Kidney tubule cell (primary cell): ENCODE measurements at places on chromosomes 1 and 21.

- DNase-seq = peak; percentile 38
Measured at GRCh38 chr21:25790122-25790877, 55.5 kb downstream of the GABPA start.

DNA sequence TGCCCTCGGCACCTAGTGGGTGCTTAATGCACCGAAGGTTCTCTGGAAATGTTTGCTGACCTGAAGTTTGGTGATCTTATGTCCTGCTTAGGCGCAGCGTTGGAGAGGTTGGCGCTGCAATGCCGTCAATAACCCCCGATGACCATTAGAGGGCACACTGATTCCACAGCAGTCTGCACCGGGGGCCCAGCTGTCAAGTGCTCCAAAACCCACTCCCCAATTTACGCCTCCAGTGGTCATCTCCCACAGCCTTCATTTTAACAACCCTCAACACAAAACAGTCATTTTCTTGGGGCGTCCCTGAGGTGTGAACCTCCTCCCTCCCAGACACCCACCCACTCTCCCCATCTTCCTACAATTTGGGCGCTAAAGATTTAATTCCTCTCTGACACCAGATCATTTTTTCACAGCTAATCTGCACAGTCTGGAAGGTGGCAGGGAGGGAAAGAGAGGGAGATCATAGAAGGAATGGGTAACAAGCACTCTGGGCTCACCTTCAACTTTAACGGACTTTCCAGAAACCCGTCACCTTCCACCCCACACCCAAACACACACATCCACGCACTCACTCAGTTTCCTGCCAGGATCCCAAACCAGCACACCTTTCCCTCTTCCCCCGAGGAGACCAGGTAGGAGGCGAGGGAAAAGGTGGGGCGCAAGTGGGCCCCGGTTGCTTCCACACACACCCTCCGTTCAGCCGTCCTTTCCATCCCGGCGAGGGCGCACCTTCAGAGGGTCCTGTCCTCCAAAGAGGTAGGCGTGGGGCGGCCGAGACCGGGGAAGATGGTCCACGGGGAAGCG is 570 bp upstream of the NPR1 start:
- peak; percentile 49 for DNase-seq

- no peak for DNase-seq
Measured at GRCh38 chr1:163844459-163844858, 522.7 kb downstream of the NUF2 start.

GRCh38 chr1:65310078-65310587 is 790 bp downstream of the DNAJC6 start:
- no peak for DNase-seq

DNA sequence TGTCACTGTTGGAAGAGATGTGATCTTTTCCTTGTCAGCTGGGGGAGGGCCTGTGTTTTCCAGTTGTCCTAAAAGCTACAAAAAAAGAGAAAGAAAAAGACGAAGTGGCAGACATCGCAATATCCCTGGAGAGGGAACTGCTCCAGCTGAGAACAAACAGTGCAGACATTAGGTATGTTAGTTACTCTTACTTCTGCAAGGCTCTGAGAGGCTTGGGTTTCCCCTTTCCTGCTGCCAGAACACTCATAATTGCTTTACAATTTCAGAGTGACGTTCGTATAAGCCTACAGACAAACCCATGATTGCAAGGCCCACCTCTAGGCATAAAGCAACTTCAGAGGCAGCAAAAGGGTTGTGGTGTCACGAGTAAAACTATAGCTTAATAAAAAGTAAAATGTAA is 31.1 kb downstream of the CD160 start:
- no peak for DNase-seq

- peak; percentile 33 for DNase-seq
Measured at GRCh38 chr1:70382682-70383081, 28.2 kb upstream of the ANKRD13C start.

- no peak for DNase-seq
Measured at GRCh38 chr1:244035358-244035757, 15.7 kb upstream of the ZBTB18 start.

GRCh38 chr1:180498594-180498993 is 3.8 kb downstream of the ACBD6 start:
- peak; percentile 51 for DNase-seq

GRCh38 chr21:32592929-32593502 is 7.7 kb upstream of the TCP10L start:
- DNase-seq = no peak

DNA sequence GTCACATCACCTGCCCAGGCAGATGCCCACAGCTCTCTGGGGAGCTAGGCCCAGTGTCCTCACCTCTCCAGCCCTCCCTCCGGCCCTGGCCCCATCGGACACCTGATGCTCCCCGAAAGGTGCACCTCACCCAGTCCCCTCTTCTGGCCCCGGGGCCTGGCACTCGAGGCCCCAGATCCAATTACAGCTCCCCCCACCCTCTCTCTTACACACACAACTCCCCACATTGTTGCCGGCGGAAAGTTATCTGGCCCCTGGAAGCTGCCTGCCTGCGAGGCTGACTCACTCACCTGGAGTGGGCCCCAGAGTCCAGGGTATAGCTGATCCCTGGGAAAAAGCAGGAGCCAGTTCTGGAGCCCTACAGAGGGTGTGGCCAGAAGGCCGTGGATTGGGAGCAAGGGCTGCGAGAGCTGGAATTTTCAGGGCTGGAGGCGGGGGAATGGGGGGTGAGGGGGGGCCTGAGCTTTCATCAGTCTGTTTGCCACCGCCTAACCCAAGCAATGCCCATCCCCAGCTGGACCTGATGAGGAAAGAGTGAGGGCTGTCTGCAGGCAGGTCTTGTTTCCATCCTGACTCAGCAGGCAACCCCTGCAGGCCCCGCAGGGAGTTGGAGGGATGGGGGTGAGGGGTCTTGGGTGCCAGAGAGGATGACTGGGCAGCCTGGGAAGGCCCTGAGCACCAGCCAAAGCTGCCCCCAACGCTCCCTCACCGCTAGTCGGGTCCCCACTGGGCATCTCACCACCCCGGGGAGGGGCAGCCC is 948 bp downstream of the FBXO2 start:
- DNase-seq = peak; percentile 67

DNA sequence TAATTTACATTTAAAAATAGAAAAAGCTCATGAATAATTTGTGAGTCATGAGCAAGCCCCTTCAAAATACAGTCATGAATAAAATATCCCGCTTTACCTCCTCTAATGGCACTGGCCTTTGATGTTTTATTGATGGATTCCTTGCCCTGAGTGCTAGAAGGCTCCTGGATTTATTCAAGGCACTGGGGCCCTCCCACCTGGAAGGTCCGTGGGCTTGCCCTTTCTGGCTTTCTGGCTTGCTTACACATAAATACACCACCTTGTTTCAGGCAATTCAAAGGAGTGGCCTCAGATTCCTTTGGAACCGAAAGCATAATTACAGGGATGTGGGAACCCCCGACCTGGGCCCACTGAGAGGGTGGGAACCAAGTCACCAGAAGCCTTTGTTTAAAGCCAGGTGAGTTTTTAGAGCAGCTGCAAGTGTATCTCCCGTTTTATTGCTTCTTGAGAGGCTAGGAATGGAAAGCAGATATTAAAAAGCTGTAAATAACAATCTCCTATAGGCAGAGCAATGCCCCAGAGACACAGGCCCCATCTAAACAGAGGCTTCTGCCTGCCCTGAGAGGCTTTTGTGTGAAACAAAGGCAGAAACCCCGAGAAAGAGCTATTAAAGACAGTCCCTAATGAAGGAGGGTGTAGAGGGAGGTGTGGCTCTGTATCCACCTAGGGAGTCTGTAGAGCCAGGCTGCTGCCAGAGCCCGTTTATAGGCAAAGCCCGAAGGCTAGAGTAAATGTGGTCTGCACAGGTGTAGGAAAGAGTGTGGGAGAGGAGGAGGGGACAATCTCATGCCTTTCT is 126.4 kb downstream of the FAM78B start:
- no peak for DNase-seq

- peak; percentile 44 for DNase-seq
Measured at GRCh38 chr1:43994794-43995790, 3.7 kb downstream of the CCDC24 start.

DNA sequence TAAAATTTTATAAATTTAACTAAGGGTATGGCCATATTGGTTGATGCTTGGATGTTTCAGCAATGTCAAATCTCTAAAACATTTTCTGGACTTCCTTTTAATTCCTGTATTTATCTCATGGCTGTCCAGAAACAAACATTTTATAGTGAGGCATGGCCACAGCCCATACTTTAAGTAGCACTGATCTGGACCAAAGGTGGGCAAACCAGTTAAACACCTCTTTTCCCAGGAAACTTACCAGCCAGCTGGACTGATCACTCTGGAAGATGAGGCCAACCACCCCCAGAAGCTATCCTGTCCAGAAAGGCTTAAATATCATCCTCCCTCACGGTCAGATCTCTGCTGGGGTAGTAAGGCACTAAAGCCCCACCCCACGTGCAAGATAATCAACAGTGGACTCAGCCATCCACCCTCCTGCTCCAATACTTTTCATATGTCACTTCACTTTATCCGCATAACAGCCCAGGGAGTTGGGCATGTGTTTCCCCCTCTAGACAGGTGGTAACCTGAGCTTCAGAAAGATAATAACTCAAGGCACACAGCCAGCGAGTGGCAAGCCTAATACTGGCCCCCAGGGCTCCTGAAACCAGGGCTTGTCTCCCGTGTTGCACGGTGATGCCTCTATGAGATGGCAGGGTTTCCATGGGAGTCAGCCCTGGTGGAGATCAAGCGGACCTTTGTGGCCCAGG is 120.5 kb upstream of the NGF start:
- DNase-seq = no peak

- peak; percentile 30 for DNase-seq
Measured at GRCh38 chr1:212930986-212931678, 19.2 kb upstream of the VASH2 start.

DNA sequence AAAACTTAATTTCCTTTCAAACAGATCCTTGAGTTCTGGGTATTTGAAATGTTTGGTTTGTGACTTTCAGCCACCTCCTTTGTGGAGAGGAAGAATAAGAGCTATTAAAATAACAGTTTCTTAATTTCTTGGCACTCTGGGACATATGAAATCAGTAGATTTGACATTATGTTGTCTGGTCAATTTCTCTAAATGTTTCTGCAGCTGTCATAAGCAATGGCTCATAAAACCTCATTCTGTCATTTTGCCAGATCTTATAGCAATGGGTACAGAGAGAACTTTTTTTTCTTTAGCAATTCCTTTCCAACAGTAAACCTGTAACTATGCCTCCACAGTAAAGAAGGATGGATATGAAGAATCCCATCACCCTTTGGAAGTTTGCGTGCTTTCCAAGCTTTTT is 52.6 kb downstream of the LAMC1 start:
- DNase-seq = no peak

DNA sequence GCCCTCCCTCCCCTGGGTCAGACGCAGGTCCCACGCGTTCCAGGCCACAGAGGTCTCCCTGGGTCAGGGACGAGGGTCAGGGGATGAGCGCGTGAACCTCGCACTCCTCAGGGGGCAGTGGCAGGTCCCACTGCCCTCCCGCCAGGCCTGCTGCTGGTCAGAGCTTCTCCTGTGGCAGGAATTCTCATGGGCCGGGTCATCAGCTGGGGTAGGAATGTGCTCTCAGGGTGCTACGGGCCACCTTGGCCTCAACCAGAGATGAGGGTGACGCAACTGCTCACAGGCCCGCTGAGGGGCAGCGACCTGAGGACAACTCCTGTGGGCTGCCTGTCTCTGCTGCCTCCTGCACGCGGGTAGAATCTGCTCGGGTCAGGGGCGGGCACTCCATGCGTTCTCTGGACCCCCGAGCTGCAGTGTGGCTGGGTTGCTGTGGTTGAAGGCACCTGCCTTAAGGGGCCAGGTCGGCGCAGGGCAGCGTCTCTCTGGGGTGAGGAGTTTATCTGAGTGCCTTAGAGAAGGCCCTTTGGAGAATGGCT is 128.8 kb downstream of the PRDM16 start:
- no peak for DNase-seq

DNA sequence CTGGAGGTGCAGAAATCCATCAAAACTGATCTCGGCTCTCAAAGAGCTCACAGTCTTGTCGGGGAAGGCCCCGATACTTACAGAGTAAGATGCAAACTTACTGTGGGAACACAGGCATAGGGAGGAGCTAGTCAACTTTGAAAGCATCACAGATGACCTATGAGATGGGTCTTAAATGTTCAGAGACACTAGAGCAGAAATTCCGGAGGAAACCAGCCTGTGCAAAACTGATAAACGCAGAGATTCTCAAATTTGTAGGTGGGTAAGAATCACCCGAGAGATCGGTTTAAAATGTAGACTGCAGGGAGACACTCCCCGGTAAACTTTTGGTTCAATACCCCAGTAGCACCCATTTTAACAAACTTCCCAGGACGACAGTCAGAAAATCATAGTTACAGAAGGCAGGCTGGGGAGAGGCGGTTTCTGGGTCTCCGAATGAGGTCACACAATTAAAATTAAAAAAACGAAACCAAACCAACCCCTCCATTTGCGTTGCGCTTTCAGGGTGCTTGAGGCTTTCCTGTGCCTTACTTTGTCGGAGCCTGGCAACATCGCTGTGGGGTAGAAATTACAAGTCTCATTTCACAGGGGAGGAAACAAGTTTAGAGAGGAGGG is 755 bp upstream of the THRAP3 start:
- peak; percentile 51 for DNase-seq

- DNase-seq = peak; percentile 35
Measured at GRCh38 chr1:19676438-19676922, 11.8 kb downstream of the HTR6 start.

DNA sequence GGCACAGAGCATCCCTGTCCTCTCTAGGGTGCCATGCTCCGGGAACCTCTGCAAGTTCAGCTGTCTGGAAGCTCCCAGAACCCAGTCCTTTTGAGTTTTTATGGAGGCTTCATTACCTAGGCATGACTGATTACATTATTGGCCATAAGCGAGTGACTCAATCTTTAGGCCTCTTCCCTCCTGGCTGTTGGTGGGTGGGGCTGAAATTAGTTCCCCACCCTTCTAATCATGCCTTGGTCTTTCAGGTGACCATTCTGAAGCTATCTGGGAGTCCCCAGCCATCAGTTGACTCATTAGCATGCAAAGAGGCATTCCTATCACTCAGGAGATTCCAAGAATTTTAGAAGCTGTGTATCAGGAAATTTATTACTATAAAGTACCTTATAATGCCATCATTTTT is 46.6 kb downstream of the WLS start:
- DNase-seq = peak; percentile 76

DNA sequence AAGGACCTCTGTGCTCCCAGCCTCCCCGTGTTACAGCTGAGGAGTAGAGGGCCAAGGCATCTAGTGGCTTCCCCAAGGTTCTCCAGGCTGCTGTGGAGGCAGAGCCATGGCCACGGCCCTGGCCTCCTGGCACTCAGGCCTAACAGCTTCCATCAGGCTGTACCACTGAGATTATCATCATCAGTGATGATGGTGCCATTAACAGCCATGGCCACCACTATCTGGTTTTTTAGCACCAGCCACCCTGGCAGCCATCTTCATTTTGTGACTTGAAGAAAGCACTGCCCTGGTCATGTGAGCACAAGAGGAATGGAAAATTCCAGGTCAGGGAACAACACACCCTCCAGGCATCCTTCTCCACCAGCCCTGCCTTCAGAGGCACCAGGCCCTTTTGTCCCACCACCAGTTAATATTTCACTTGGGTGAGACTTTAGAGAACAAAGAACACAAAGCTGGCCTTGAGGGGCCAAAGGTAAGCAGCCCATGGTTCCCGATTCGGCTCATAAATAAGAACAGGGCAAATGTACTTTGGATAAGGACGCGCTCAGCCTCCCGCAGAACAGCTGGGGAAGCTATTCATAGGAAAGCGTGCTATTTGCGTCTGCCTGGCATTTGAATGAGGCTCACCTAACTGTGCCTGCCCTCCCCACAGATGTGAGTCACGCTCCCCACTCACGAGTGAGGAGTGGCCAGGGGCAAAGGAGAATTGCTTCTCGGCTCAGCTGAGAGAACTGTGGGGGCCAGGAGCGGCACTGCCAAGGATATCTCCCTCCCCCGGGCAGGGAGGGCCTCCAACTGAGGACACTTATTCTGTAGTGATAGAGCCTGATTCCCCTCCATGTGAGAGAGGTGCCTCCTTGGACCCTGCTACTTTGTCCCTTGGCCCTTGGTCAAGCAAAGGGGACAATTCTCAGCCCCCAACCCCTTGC is 95.6 kb downstream of the CD58 start:
- DNase-seq = peak; percentile 87
